ENCODE measurements at places on chromosomes 12 and 14. TPM values are rescaled to one million over a fixed set of nuclear protein-coding genes. Genes with fewer than 3 reads are reported as not detected.
A peak's percentile ranks its signal among the peaks of the same experiment; 100 is the strongest.

GPX2 gene
- polyA plus RNA-seq: 0.49 TPM

ARMH4 gene
- polyA plus RNA-seq: 7.1 TPM

SUSD6 gene
- polyA plus RNA-seq: 3.0 TPM

- no peaks in the 10 kb centered on the region for H3K36me3 ChIP-seq
- H3K27ac ChIP-seq: no peak overlapping the region
- no peaks in the 10 kb centered on the region for H3K4me1 ChIP-seq
- no peak overlapping the region for H3K4me3 ChIP-seq
Observed at GRCh38 chr14:99792210-99792535, 1.0 kb upstream of the EML1 start.

GRCh38 chr12:28909291-28909690 is 239.8 kb upstream of the FAR2 start:
- H3K4me3 ChIP-seq: no peak overlapping the region
- no peaks in the 10 kb centered on the region for H3K36me3 ChIP-seq
- H3K27ac ChIP-seq: no peak overlapping the region
- DNase-seq: no peak
- no peaks in the 10 kb centered on the region for H3K4me1 ChIP-seq

- no peak for DNase-seq
- H3K27me3 ChIP-seq: no peaks in the 10 kb centered on the region
- no peaks in the 10 kb centered on the region for H3K36me3 ChIP-seq
- no peaks in the 10 kb centered on the region for H3K4me1 ChIP-seq
Observed at GRCh38 chr14:54348001-54348611, 48.7 kb upstream of the CDKN3 start.

GRCh38 chr12:8697476-8698131 is at the start of gene RIMKLB:
RIMKLB (plus strand) TSS chr12:8697991; CDS start chr12:8713867, 15,876 bp downstream.
- H3K4me1 ChIP-seq: peaks cover 9% of the 10 kb centered on the region
- H3K4me3 ChIP-seq: peak within 1 kb of the TSS; percentile 92
- H3K27ac ChIP-seq: peak within 1 kb of the TSS; percentile 92
- no peaks in the 10 kb centered on the region for H3K36me3 ChIP-seq
- no peaks in the 10 kb centered on the region for H3K27me3 ChIP-seq

Data from H1 (cell line).